HT-29 (cell line): ENCODE measurements at places on chromosomes 12 and 14.

DNA sequence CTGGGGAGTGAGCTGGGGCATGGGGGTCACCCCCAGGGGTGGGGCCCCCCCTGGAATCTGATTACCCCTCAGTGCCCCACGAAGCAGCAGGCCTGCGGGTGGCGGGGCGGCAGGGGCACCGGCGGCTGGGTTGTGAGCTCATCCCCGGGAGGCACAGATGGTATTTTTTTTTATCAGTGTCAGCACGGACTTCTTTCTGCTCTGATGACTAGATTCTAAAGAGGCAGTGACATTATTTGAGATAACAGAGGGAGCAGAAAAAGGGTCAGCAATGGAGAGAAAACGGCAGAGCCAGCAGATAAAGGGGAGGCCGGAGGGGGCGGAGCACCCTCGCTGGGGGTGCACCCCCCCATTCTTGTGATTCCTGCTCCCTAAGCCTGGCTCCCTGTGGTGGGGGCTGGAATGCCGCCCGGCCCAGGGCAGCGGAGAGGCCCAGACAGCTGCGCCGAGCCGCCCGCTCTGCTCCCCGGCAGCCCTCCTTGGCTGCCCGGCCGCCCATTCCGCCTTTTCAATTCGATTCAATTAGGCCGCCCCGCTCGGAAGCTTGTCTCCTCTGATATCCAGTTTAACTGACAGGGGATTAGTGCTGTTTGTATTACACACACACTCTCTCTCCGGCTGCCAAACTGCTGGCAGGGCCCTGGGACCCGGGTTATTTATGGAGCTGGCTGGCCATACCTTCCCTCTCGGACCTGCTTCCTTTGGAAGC lies 32.9 kb downstream of the MVK start:
- DNase-seq, result no peak

DNA sequence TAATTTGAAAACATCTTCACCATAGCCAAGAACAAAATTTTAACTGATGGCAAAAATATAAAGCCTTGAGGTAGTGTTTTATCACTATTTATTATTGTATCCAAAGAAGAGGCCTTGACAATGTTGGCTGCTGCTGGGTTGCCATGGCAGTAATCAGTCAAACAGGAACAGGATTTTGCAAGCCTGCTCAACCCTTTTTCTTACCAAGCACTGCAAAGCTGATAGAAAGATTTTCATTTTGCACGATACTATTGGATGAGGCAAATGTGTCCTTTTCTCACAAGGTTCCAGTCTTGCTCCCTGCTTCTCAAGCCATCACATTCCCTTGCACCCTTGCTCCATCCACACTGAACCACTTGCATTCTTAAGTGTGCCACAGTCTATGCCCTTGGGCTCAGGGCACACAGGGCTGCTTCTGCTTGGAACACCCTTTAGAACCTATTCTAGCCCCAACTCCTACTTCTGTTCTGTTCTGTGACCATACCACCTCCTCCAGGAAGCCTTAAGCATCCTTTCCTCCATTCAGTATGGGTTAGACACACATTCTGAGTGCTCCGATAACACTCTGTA lies 76.5 kb upstream of the AMIGO2 start:
- peak; percentile 84 for DNase-seq

DNA sequence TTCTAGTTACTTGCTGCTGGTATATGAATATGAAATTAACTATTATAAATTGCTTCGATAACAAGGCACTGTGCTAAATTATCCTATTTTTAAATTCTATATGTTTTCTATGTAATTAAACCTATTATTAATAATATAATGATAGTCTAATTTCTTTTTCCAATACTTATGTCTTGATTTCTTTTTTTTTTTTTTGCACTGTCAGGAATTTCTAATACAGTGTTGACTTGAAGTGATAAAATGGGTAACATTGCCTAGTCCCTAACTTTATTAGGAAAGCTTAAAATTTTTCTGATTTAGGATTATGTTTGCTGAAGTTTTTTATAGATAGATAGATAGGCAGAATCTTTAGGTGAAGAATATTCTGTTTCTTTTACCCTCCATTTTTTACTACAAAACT lies 13.6 kb upstream of the DHRS7 start:
- no peak for DNase-seq

GRCh38 chr14:20332788-20333493 lies at the start of gene CCNB1IP1:
Gene CCNB1IP1 (minus strand): TSS chr14:20333279. CDS start chr14:20316523, 16,756 bp downstream.
- peak; percentile 79 for DNase-seq

DNA sequence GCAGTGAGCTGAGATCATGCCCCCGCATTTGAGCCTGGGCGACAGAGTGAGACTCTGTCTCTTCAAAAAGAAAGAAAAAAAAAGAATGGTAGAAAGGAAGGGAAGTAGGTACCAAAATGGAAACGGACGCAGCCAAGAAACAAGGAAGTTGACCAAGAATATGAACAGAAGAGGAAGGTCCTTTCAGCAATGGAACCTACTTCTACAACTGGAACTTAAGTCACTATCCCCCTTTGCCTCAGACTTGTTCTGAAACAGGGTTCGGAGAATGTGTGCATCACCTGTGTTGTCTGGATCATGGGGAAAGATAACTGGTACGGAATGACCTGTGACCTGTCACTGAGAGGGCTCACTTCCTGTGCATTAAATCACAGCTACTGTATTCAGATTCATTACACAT lies 43.9 kb upstream of the RNASE1 start:
- no peak for DNase-seq

DNA sequence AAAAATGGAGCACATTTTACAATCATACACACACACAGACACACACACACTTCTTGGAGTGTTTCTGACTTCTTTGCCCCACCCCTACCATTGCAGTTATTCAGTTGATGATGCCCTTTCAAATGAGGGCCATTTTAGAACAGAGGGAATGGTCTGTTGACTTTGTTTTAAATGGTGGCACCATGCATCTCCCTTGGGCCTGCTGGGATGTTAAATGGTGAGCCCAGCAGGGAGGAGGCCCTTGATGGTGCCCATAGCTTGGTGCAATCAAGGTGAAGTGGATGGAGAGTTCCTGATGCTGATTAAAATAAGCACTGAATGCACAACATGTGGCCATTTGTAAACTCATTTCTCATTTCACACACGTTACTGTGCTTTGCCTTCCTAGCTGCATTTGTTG lies 13.3 kb downstream of the C12orf75 start:
- DNase-seq, result no peak

DNA sequence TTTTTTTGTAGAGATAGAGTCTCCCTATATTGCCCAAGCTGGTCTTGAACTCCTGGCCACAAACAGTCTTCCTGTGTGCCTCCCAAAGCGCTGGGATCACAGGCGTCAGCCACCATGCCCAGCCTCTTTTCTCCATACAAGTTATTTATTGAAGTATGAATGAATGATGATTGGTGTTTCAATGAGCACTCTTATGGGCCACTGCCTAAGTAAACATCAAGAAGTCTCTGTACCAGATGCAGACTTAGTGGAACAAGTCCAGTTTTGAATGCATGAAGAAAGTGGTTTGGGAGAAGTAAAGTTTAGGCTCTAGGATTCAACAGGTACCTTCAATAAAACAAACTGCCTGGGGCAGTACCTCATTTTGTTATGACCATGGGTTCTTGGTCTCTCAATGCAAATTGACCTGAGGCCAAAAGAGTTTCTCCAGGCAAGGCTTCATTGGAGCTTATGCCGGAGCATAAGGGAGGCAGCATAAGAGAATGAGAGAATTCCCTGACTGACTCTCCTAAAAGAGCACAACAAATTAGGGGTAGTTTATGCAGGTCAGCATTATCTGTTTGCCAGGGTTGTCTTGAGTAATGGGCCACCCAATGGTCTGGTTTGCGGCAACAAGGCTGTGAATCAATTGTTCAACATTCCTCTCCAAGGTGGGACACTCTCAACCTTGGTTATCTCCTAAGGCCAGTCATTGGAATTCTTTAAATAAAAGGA lies 1.1 kb upstream of the GMFB start:
- DNase-seq, result peak; percentile 30

DNA sequence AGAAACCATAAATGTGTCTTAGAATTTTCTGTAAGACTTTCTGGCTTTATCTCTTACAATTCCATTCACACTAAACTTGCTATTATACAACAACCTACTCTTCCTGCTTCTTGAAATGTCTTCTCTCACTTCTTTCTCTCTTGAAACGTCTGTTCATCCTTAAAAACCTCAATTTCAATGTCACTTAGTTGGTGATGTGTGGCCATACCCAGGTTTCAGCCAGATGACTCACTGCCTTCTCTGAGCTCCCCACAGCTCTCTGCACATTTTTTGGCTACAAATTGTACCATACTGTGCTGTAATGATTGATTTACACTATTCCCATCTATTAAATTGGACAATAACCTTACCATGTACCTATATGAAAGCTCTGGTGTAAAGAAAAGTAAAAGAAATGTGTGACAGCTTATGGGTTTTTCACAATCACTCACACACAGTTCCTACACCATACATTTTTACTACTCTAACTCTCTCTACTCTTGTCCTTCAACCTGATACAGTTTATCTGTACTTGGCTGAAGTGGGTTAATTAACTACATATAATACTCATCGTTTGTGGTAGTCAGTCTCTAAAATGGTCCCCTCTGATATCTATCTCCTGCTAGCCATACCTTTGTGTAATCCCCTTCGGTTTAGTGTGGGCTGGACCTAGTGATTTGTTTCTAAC lies 222.1 kb downstream of the NELL2 start:
- DNase-seq, result no peak

- DNase-seq, result no peak
These were observed 11.0 kb downstream of the ARHGDIB start for GRCh38 chr12:14950421-14950820.

DNA sequence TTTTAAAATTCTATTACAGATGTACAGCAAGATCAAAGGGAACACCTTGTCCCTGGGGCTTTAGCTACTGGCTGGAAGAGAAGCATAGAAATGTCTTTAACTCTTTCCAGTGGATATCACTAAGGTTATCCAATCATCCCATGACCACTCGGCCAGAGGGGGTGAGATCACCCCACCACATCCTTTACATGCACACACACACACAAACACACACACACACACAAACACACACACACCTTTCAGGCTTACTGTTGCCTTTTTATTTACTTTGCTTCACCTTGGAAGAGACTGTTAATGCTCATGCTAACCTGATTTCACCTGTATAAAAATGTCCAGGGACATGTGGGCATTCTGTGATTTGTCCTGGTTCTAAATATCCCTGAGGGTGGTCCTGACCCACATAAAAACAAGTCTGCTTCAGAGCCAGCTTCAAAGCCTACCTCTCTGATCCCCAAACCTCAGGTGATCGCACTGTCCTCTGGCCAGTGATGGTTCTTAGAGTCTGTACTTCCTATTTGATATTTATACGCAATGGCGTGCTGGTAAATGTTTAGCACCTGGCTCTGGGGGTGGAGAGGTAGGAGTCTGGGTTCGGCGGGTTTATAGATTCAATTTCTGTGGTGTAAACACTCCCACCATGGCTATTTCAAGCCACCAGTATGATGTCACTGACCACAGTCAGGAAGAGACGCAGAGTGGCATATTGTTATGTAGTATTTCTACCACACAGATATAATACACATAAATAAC lies 166.1 kb upstream of the EEA1 start:
- peak; percentile 62 for DNase-seq

- no peak for DNase-seq
These were observed 646 bp downstream of the FBLN5 start for GRCh38 chr14:91946622-91947474.
